Glutamatergic neuron (in vitro differentiated cells): ENCODE measurements at places on chromosomes 2 and 18.
A peak's percentile ranks its signal among the peaks of the same experiment; 100 is the strongest.

DNA sequence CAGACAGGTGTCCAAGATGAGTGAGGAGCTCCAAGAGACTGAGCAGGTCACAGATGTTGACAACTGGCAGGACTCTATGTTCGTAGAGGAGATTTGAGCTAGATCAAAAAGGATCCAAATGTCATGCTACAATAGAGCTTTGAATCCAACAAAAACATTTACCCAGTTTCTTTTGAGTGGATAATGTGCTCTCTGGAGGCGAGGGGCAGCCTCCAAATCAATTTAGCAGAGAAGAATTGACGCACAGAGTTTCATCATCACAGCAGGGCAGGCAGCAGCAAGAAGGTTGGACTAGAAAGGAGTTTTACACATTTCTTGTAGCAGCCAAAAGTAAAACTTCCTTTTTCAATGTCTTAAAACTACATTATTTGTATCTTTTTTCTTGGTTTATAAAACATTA, 653.0 kb downstream of the RNF144A start:
- no peak overlapping the region for H3K4me3 ChIP-seq
- peaks cover 1% of the 10 kb centered on the region for H3K4me1 ChIP-seq
- no peaks in the 10 kb centered on the region for H3K27me3 ChIP-seq
- H3K27ac ChIP-seq = no peak overlapping the region
- peaks cover 9% of the 10 kb centered on the region for H3K36me3 ChIP-seq

DNA sequence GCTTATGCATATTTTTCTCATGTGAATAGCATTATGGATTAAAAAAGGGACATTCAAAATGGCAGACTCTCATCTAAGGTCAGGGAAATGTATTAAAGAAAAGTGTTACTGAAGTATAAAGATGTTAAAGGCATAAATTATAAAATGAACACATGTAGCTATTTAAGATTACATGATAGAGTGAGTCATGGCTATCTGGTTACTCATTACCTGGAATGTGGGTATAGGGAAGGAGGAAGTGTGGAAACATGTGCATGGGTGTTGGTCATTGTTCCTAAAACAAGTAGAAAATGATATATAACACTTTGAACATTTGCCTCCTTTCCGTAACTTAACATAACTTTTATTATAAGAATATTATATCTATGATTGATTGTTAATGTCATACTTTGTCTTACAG, 66.4 kb downstream of the MYO1B start:
- peaks cover under 1% of the 10 kb centered on the region for H3K4me1 ChIP-seq
- peaks cover 2% of the 10 kb centered on the region for H3K27me3 ChIP-seq
- H3K36me3 ChIP-seq = no peaks in the 10 kb centered on the region
- no peak overlapping the region for H3K4me3 ChIP-seq
- H3K27ac ChIP-seq = no peak overlapping the region
- no peak for DNase-seq

DNA sequence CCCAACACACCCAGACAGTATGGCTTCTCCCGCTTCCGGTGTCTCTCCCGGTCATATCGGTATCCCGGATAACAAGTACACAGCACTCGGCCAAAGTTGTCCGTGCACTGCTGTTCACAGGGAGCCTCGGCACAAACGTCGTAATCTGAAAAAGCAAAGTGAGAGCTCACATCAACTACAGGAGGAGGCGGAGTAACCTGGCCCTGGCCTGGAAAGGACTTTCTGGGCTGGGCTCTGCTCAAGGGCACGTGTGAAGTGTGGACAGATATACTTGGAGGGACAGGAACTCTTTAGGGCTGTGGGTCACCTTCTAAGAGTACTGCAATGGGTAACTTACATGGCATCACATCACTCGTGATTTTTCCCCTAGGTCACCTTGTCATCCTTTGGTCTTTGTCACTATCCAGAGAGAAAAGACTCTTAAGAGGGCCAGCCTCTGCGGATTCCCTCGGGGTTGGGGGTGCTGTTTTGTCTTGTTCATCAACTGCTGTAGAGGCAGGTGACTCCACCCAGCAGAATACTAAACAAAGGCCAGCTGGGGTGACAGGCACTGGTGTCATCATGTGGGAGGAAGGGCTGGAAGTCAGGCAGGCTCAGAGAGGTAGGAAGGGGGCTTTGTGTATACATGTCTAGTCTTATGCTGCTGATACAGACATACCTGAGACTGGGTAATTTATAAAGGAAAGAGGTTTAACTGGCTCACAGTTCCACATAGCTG, 110.6 kb upstream of the LMAN1 start:
- no peaks in the 10 kb centered on the region for H3K4me1 ChIP-seq
- peaks cover 9% of the 10 kb centered on the region for H3K27me3 ChIP-seq
- DNase-seq = no peak

GRCh38 chr2:71108091-71108490, 21.9 kb downstream of the MCEE start:
- peaks cover 5% of the 10 kb centered on the region for H3K36me3 ChIP-seq
- no peaks in the 10 kb centered on the region for H3K27me3 ChIP-seq
- no peak for DNase-seq
- no peaks in the 10 kb centered on the region for H3K4me1 ChIP-seq

GRCh38 chr2:44952143-44952805, 10.8 kb downstream of the SIX3 start:
- H3K27me3 ChIP-seq = peaks cover 39% of the 10 kb centered on the region
- DNase-seq = peak; percentile 90
- H3K4me3 ChIP-seq = peak overlapping the region; percentile 55
- peaks cover 26% of the 10 kb centered on the region for H3K4me1 ChIP-seq
- no peak overlapping the region for H3K27ac ChIP-seq

DNA sequence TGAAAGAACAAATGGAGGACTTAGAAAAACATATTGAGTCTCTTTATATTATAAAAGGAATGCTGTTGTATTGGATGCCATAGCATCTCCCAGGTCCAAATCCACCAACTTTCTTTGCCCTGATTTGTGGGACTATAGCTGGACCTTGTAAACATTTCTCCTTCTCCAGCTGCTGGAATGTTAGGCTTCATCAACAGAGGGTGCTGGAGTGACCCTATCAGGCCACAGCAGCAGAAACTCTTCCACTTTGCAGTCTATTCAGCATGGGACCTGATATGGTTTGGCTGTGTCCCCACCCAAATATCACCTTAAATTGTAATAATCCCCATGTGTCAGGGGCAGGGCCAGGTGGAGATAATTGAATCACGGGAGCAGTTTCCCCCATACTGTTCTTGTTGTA, 138.4 kb upstream of the ARL4C start:
- no peak for DNase-seq
- H3K4me3 ChIP-seq = no peak overlapping the region
- H3K27me3 ChIP-seq = peaks cover 2% of the 10 kb centered on the region
- H3K36me3 ChIP-seq = peaks cover 16% of the 10 kb centered on the region

DNA sequence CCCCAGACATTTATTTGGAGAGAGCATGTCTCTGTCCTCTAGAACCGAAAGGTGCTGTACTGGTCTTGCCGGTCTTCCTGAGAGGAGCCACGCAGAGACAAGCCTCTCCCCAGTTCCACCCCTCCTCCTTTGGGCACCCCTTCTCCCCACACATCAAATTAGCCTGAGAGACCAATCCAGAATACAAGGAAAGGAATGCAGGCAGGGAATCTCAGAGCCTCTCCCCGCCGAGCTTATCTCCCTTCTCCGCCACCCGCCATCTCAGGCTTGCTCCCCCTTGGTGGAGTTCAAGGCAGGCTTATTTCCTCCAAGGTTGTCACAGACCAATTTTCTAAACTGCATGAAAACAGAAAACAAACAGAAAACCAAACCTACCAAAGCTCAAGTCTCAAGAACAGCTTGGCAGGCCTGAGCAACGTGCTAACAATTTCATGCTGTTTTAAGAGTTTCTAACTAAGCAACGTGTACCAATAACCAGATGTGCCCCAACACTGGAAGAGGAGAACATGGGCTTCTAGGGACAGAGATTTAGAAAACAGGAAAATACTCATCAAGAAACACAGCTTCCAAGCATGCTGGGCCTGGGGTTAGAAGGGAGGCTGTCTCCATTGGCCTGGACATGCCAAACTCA, 124.5 kb upstream of the PKDCC start:
- DNase-seq = no peak
- H3K27me3 ChIP-seq = peaks cover 2% of the 10 kb centered on the region
- H3K4me1 ChIP-seq = peaks cover 12% of the 10 kb centered on the region
- H3K27ac ChIP-seq = no peak overlapping the region
- H3K4me3 ChIP-seq = no peak overlapping the region

DNA sequence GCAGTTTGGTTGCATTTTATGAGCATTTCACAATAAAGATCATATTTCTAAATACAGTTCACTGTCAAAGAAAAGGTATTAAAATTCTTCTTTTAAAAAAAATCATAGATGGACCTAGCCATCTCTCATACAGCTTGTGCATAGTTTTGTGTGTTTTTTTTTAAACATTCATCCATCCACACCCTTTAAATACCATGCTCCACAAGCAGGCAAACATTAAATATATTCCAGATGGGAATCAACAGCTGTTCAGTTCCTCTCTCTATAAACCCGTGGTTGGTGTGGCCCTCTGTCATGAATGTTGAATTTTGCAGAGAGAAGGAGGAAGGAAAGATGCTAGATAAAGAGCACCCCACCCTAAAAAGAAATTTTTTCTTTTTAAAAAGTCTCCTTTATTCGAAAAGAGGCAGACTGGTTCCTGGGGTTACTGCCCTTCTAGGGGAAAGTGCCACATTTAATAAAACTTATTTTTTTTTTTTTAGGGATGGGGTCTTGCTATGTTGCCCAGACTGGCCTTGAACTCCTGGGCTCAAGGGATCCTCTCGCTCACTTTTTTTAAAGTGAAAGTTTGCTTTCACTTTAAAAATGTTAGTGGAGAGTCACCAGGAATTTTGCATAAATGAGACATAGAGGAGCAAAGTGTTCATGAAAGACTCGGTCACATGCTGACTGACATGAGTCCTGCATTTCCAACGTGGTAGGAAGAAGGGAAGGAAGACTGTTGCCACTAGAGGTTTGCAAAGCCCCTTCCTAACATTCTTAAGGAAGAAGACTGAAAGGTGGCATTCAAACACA, 73.9 kb upstream of the LMAN1 start:
- no peaks in the 10 kb centered on the region for H3K4me1 ChIP-seq
- H3K27ac ChIP-seq = no peak overlapping the region
- no peaks in the 10 kb centered on the region for H3K27me3 ChIP-seq
- H3K36me3 ChIP-seq = no peaks in the 10 kb centered on the region
- DNase-seq = no peak
- H3K4me3 ChIP-seq = no peak overlapping the region

- H3K4me1 ChIP-seq = peaks cover 3% of the 10 kb centered on the region
- H3K36me3 ChIP-seq = peaks cover 16% of the 10 kb centered on the region
- no peak overlapping the region for H3K4me3 ChIP-seq
- peaks cover 5% of the 10 kb centered on the region for H3K27me3 ChIP-seq
These were observed 22.7 kb downstream of the TMEM87B start for GRCh38 chr2:112077814-112078213.

DNA sequence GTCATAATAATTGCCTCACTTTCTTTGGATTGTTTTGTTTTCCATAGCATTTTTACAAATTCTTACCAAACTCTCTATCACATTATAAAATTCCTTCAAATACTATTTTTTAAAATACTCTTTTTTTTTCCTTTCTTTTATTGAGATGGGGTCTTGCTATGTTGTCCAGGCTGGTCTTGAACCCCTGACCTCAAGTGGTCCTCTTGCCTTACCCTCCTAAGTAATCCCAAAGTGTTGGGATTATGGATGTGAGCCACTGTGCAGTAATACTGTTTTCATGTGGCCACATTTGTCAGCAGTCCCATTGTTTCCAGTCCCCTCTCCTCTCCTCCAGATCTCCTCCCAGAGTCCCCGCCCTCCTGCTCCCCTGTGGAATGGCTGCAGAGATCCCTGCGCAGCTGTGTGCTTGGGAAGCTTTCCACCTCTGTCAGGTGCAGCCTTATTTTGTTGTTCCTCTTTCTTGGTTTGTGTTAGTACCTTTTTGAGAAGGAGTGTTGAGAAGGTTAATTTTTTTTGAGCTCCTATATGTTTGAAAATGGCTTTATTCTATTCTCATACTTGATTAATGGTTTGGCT, 227.3 kb downstream of the LOXHD1 start:
- peaks cover 4% of the 10 kb centered on the region for H3K36me3 ChIP-seq
- no peak for DNase-seq
- H3K4me3 ChIP-seq = no peak overlapping the region
- H3K4me1 ChIP-seq = peaks cover 26% of the 10 kb centered on the region

DNA sequence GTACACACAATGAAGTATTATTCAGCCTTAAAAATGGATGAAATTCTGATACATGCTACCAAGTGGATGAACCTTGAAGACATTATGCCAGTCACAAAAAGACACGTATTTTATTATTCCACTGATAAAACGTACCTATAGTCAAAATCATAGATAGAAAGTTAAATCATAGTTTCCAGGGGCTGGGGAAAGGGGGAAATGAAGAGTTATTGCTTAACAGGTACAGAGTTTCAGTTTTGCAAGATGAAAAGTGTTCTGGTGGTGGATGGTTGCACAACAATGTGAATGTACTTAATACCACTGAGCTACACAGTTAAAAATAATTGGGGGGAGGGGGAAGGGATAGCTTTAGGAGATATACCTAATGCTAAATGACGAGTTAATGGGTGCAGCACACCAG, 279.0 kb upstream of the STON1 start:
- no peak overlapping the region for H3K27ac ChIP-seq
- H3K4me1 ChIP-seq = peaks cover 14% of the 10 kb centered on the region
- H3K36me3 ChIP-seq = no peaks in the 10 kb centered on the region
- no peak for DNase-seq
- H3K27me3 ChIP-seq = no peaks in the 10 kb centered on the region
- no peak overlapping the region for H3K4me3 ChIP-seq

GRCh38 chr2:64179582-64180321, 35.5 kb upstream of the PELI1 start:
- no peaks in the 10 kb centered on the region for H3K36me3 ChIP-seq
- no peaks in the 10 kb centered on the region for H3K27me3 ChIP-seq
- H3K27ac ChIP-seq = no peak overlapping the region
- no peak for DNase-seq
- H3K4me1 ChIP-seq = peaks cover 6% of the 10 kb centered on the region

GRCh38 chr2:240452462-240453256, 17.2 kb downstream of the GPC1 start:
- H3K27me3 ChIP-seq = peaks cover 21% of the 10 kb centered on the region
- peak overlapping the region; percentile 68 for H3K27ac ChIP-seq
- DNase-seq = peak; percentile 89
- H3K4me3 ChIP-seq = no peak overlapping the region
- peaks cover 19% of the 10 kb centered on the region for H3K4me1 ChIP-seq

DNA sequence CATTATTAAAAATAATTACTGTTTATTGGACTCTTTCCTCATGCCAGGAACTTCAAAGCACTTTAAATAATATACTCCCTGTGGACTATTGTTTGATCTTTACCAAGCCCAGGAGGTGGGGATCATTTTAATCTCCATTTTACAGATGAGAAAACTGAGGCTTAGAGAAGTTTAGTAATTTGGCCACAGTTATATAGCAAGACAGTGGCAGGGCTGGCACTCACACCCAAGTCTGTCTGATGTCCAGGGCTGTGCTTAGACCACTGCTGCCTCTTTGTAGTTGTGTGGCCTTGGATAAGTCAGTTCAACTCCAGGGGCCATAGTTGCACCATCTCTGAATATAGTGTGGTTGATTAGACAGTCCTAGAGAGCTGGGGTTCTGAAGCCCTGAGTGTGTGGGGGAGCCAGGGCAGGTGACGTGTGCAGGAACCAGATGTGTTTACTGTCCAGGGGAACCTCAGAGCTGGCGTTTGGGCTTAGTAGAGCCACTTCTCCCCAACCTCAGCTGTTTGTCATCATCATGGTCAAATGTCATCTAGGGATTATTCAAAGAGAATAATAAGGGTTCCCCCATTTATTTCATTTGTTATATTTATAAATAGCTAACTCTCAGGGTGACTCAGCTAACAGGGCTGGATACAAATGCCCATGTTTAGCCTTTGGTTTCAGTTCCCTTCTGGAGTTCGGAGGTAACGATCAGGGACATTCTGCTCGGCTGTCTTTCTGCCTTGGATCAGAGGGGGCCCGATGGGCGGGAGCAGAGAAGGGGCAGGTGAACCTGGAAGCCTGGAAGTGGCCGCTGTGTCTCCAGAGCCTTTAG, 68.0 kb downstream of the BOLA3 start:
- no peak for DNase-seq
- peaks cover 28% of the 10 kb centered on the region for H3K27me3 ChIP-seq
- H3K4me3 ChIP-seq = no peak overlapping the region
